ENCODE measurements at places on chromosomes 12 and 14. TPM values are rescaled to one million over a fixed set of nuclear protein-coding genes. Genes with fewer than 3 reads are reported as not detected.

STYX gene
- polyA plus RNA-seq = 4.9 TPM

REP15 gene
- polyA plus RNA-seq = 17.2 TPM

NACA gene
- 1,742 TPM for polyA plus RNA-seq

HOXC12 gene
- not detected for polyA plus RNA-seq

TAS2R20 gene
- polyA plus RNA-seq = 1.8 TPM

ALDH1L2 gene
- 0.22 TPM for polyA plus RNA-seq

GLIPR1L1 gene
- not detected for polyA plus RNA-seq

POTEM gene
- not detected for polyA plus RNA-seq

TSHR gene
- 0.12 TPM for polyA plus RNA-seq

DNA sequence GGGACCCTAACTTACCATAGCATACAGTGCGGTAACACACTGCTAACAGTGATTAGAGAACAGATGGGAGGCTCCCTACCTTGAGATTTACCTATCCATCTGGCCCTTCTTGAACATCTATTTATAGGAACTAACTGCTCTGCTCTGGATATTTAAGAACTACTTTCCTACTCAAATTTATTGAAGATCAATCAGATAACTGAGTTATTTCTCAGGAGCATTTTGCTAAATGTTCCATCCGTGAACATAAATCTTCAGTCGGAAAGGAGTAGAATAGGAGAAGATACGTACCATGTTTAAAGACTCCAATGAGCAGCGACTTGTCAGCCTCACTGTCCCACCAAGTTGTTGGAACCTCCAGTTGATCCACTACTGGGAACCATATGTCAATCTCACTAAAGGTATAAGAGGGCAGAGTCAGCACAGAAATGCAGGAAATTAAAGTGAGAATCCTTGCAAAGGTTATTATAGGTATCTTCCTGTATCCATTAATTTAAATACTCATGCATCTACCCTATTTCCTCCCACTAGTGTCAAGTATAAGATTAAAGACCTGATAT lies 15.6 kb upstream of the SUPT16H start:
- no peak overlapping the region for H3K4me3 ChIP-seq
- H3K36me3 ChIP-seq = peaks cover 48% of the 10 kb centered on the region
- DNase-seq = no peak
- H3K27me3 ChIP-seq = no peaks in the 10 kb centered on the region
- no peak overlapping the region for H3K27ac ChIP-seq
- H3K4me1 ChIP-seq = no peaks in the 10 kb centered on the region

- no peak overlapping the region for H3K4me3 ChIP-seq
- H3K27me3 ChIP-seq = no peaks in the 10 kb centered on the region
- H3K27ac ChIP-seq = no peak overlapping the region
- H3K4me1 ChIP-seq = no peaks in the 10 kb centered on the region
- no peaks in the 10 kb centered on the region for H3K36me3 ChIP-seq
Measured at GRCh38 chr12:87196321-87196720, 832.9 kb downstream of the C12orf50 start.

DNA sequence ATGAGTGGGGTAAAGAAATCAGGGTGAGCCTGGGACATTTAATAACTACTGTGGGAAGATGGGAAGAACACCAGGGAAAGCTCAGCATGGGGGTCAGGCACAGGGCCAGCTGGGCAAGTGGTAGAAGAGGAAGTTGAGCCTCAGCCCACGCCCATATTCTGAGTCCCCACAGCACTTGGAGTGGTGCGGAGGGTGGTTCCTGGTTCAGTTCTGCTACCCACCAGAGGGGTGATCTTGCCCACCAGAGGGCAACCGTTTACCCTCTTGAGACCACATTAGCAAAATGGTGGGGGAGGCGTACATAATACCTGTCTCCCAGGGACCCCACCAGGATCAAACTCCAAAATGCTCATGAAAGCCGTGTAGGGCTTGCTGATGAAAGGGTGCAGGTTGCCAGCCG lies 16.8 kb upstream of the ANKRD33 start:
- H3K36me3 ChIP-seq = no peaks in the 10 kb centered on the region
- no peaks in the 10 kb centered on the region for H3K4me1 ChIP-seq
- H3K27ac ChIP-seq = no peak overlapping the region
- no peak for DNase-seq
- H3K27me3 ChIP-seq = peaks cover 37% of the 10 kb centered on the region

GRCh38 chr12:64951944-64952343 lies 127.5 kb downstream of the TBC1D30 start:
- H3K27me3 ChIP-seq = no peaks in the 10 kb centered on the region
- no peak overlapping the region for H3K4me3 ChIP-seq
- no peak overlapping the region for H3K27ac ChIP-seq
- H3K36me3 ChIP-seq = no peaks in the 10 kb centered on the region

DNA sequence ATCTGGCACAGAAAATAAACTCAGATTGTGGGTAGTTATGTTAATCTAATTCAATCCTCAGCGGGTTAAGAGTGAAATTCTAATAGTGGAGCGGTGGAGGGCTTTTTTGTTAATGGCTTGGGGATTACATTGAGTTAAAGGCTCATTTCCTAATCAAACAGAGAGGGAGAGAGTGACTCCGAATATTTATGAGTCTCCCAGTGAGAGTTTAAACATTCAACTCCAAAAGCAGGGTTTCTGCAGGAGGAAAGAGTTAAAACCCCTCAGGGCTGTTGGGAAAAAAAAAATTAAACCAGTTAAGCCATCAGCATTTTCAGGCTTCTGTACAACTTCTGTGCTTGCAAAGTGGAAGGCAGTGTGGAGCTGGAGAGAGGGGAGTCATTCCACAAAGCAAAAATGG lies 62.1 kb upstream of the ESRRB start:
- H3K4me3 ChIP-seq = no peak overlapping the region
- peaks cover 19% of the 10 kb centered on the region for H3K27me3 ChIP-seq
- H3K4me1 ChIP-seq = no peaks in the 10 kb centered on the region
- DNase-seq = no peak

DNA sequence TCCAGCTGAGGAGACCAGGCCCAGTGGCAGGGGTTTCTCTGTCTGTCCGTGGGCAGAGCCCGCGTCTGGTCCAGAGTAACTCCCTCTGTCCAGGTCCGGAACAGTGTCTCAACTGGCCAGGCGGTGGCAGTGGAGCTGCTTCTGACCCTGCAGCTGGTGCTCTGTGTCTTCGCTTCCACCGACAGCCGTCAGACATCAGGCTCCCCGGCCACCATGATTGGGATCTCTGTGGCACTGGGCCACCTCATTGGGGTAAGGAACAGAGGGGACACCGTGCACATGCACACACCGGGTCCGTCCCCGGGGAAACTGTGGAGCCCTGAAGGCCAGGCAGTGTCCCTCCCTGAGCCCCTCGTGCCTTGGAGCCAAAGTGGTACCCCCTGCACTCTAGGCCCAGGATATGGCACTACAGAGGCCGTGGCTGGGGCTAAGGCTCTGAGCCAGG lies 1.5 kb downstream of the AQP6 start:
- H3K4me3 ChIP-seq = no peak overlapping the region
- H3K4me1 ChIP-seq = no peaks in the 10 kb centered on the region
- no peaks in the 10 kb centered on the region for H3K36me3 ChIP-seq
- peak; percentile 62 for DNase-seq
- no peaks in the 10 kb centered on the region for H3K27me3 ChIP-seq

GRCh38 chr14:42532194-42532593 lies 925.5 kb downstream of the LRFN5 start:
- no peaks in the 10 kb centered on the region for H3K27me3 ChIP-seq
- H3K36me3 ChIP-seq = no peaks in the 10 kb centered on the region
- H3K27ac ChIP-seq = no peak overlapping the region
- no peak overlapping the region for H3K4me3 ChIP-seq

GRCh38 chr14:64943556-64943955 lies 1.0 kb upstream of the GPX2 start:
- H3K27me3 ChIP-seq = no peaks in the 10 kb centered on the region
- peak overlapping the region; percentile 60 for H3K27ac ChIP-seq
- no peak for DNase-seq

DNA sequence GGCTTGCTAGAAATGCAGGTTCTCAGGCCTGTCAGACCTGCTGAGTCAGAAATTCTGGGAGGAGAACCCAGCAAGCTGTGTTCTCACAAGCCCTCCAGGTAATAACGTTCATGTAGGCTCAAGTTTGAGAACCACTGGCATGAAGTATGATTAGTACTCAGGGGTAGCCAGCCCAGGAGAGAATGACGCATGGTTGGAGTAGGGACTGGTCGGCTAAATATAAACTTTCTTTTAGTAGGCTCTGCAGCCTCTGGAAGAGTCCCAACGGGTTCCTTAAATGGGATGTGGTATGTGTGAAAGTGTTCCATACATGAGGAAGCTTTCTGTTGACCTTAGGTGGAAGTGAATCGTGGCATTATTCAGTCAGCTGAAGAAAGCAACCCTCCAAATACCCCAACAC lies 209.3 kb downstream of the SLC41A2 start:
- no peaks in the 10 kb centered on the region for H3K27me3 ChIP-seq
- peaks cover 9% of the 10 kb centered on the region for H3K4me1 ChIP-seq
- no peaks in the 10 kb centered on the region for H3K36me3 ChIP-seq
- no peak overlapping the region for H3K4me3 ChIP-seq
- no peak overlapping the region for H3K27ac ChIP-seq
- DNase-seq = no peak

GRCh38 chr12:47219243-47219642 lies 139.5 kb upstream of the AMIGO2 start:
- H3K27me3 ChIP-seq = no peaks in the 10 kb centered on the region
- no peak overlapping the region for H3K4me3 ChIP-seq
- no peak for DNase-seq
- no peaks in the 10 kb centered on the region for H3K36me3 ChIP-seq
- peaks cover 13% of the 10 kb centered on the region for H3K4me1 ChIP-seq
- H3K27ac ChIP-seq = no peak overlapping the region

- no peaks in the 10 kb centered on the region for H3K27me3 ChIP-seq
- H3K27ac ChIP-seq = no peak overlapping the region
- DNase-seq = no peak
Measured at GRCh38 chr12:113284751-113285150, 50.2 kb downstream of the SLC8B1 start.

DNA sequence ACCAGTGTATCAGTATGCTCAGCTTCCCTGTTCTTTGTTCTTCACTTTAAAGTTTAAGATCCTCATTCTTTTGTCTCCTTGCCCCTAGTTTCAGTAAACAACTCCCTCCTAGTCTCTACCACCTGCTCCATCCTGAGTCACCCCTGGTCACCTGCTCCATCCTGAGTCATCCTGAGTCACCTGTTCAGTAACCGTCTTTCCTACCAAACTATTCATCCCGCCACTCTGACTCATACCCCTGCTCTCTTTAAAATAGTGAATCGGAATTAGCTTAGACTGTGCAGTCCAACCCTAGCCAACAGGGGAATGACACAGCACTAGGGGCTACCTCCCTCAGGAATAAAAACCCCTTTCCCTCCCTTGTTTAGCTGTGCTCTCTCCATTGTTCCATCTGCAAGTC lies 888.1 kb upstream of the MDGA2 start:
- no peak overlapping the region for H3K27ac ChIP-seq
- no peak for DNase-seq
- H3K27me3 ChIP-seq = no peaks in the 10 kb centered on the region
- no peak overlapping the region for H3K4me3 ChIP-seq

- H3K27me3 ChIP-seq = no peaks in the 10 kb centered on the region
- no peak overlapping the region for H3K27ac ChIP-seq
- H3K36me3 ChIP-seq = no peaks in the 10 kb centered on the region
- DNase-seq = no peak
- H3K4me3 ChIP-seq = no peak overlapping the region
Measured at GRCh38 chr12:19683178-19683927, 244.1 kb downstream of the AEBP2 start.

DNA sequence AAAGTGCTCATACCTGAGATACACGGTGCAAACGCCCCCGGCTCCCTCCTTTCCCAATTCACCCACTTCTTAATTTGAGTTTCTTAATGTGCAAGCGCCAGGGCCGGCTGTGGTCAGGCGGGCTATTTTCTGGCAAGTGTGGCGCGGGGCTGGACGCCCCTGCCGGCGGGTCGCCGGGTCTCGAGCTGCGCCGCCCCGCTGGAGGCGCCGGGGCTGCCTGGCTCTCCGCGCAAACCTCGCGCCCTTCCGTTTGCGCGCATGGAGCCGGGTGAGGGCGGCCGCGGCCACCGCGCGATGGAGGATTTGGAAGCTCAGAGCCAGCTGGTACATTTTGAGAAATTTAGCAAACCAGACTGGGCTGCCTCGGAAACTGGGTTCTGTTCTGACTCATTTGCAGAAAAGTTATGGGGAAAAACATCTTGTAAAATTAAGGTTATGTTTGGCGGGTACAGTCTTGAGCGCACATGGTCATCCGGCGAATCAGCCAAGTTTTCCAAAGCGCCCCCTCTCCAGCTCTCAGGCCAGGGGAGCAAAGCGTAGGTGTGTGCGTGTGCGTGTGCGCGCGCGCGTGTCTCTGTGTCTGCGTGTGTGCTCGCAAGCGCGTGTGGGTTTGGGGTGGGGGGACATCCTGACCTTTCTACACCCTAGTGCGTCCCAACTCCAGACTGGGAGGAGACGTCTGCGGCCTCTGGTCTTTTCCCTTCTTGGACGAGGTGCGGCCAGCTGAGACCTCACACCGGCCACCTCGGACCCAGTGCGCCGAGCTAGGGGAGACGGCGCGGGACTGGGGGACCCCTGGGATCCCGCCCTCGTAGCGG lies 6.5 kb upstream of the OTX2 start:
- peak; percentile 33 for DNase-seq
- H3K4me3 ChIP-seq = no peak overlapping the region
- no peak overlapping the region for H3K27ac ChIP-seq
- no peaks in the 10 kb centered on the region for H3K4me1 ChIP-seq
- H3K36me3 ChIP-seq = no peaks in the 10 kb centered on the region
- peaks cover 15% of the 10 kb centered on the region for H3K27me3 ChIP-seq

GRCh38 chr12:9888665-9889273 lies 7.5 kb downstream of the KLRF2 start:
- no peaks in the 10 kb centered on the region for H3K27me3 ChIP-seq
- no peak overlapping the region for H3K27ac ChIP-seq
- H3K36me3 ChIP-seq = no peaks in the 10 kb centered on the region
- no peak for DNase-seq

DNA sequence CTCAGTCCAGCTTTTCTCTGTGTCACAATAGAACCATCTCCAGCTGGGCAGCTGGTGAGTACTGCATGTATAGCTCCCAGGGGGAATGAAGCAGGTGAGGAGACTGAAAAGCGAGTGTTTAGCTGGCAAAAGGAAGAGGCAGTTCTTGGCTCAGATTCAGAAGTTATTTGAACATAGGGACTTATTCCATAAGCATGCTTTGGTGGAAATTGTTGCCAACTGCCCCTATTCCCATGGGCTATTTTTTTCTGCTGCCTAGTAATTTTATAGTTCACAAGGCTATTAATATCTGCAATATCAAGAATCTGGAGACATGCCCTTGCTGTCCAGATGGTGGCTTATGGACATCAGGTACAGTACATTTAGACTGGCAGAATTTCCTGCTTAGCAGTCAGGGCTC lies 1112.7 kb downstream of the LRFN5 start:
- H3K36me3 ChIP-seq = no peaks in the 10 kb centered on the region
- no peaks in the 10 kb centered on the region for H3K4me1 ChIP-seq
- H3K27me3 ChIP-seq = no peaks in the 10 kb centered on the region

DNA sequence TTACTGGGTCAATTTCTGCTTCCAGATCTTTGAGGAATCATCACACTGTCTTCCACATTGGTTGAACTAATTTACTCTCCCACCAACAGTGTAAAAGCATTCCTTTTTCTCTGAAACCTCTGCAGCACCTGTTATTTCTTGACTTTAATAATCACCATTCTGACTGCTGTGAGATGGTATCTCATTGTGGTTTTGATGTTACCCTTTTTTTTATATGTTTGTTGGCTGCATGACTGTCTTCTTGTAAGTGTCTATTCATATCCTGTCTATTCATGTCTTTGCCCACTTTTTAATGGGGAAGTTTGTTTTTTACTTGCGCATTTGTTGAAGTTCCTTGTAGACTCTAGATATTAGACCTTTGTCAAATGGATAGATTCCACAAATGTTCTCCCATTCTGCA lies 324.9 kb downstream of the NAV3 start:
- no peak overlapping the region for H3K27ac ChIP-seq
- no peak for DNase-seq
- no peak overlapping the region for H3K4me3 ChIP-seq
- no peaks in the 10 kb centered on the region for H3K36me3 ChIP-seq
